ENCODE measurements at places on chromosomes 1 and 21.
A peak's percentile ranks its signal among the peaks of the same experiment; 100 is the strongest.

DNA sequence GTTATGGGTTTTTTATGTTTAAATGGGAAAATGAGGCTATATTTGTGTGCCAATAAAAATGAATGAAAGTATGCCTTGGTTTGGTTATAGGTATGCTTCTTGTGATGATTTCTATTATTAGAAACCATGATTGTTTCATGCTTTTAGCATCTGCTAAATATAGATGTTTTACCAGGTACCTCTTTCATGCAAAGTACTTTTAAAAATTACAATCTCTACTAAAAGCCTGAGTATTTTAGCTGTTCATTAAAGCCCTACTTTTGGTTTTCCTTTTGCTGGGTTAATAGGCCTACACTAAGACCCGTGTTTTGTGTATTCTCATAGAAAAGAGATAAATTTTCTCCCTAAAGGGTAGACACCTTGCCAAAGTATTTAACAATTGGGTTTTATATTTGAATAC lies 32.0 kb downstream of the MTF2 start:
- DNase-seq, result no peak

DNA sequence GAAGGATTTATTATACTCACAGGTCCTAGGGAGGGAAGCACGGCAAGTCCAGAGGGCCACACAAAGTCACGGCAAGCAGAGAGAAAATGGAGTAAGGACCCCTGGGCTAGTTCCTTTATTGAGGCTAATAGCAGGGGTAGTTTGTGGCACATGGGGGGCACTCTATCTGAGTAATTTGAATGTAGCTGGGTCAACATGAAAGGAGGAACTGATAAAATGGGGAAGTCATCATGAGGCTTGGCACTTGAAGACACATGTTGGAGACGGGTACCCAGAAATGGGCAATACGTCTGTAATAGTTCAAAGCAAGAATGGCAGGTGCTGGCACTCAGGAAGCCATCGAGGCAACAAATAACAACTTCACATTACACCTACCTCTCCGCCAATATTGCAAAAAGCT lies 1136.4 kb downstream of the MRPL39 start:
- no peak for DNase-seq

GRCh38 chr1:11295905-11296304 lies 22.9 kb downstream of the UBIAD1 start:
- DNase-seq, result no peak

- DNase-seq, result no peak
These were observed 11.4 kb downstream of the RPE65 start for GRCh38 chr1:68438310-68438709.

DNA sequence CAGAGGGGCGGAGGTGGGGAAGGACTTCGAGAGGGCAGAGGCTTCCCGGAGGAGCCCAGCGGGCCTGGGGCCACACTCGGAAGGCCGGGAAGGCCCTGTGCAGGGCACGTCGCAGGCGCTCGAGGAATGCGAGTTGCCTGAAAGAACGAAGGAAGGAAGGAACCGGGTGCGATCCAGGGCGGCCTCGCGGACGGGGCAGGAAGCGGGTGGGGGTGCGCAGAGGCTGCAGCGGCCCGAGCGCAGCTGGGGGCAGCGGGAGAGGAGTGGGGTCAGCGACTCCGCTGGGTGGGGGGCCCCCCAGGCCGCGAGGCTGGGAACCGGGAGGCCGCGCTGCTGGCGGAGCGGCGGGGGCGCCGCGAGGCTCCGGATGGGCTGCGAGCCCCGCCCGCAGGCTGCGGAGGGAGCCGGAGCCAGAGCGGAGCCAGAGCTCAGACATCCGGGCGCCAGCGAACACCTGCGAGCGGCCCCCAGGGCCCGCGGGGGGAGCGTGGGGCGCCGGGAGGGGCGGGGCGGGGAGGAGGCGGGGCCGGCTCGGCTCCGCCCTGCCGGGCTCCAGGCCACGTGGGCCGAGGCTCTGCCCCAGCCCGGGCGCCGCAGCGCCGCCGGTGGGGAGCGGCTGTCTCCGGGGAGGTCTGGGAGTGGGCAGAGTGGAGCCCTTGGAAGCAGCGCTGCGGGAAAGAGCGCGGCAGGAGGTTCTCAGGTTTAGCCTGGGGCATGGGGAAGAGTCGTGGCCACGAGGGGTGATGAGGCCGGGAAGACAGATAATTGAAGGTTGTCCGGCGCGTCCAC lies 4.6 kb downstream of the ID3 start:
- peak; percentile 82 for DNase-seq

DNA sequence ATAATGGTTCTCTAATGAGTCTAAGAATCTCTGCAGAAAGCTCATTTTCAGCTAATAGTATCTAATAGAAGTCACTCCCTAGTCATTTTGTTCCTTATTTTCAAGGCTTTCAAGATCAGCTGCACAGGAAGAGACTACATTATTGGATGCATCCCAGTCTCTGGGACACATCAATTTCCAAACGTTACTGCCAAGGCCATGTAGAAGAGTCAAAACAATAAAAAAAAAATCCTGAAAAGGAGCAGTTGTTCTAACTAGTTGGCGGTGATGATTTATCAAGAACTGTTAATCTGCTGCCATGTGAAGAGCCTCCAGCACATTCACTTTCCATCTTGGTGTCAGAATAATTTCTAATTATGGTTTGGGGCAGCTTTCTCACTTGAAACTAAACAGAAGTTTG lies 5.7 kb downstream of the DDAH1 start:
- DNase-seq, result no peak

GRCh38 chr1:20551945-20552727 lies at the start of gene FAM43B:
FAM43B (plus strand) TSS chr1:20552573; CDS start chr1:20552974, 401 bp downstream.
- DNase-seq, result peak; percentile 50

DNA sequence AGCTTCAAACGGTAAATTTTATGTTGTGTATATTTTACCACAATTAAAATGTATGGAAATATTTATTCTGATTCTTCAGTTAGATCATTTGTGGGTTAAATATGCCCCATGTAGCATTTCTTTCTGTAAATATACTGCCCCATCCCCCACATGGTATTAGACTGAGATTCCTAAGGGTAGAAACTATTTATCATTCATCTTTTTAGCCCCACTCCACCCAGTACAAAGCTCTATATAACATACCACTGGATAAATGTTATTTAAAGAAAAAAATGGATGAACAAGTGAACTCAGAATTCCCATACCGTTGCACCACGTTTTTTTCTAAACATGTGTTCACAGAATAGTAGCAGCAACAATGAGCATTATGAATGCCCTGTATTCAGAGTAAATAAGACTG lies 234.0 kb upstream of the IRF2BP2 start:
- DNase-seq, result no peak

DNA sequence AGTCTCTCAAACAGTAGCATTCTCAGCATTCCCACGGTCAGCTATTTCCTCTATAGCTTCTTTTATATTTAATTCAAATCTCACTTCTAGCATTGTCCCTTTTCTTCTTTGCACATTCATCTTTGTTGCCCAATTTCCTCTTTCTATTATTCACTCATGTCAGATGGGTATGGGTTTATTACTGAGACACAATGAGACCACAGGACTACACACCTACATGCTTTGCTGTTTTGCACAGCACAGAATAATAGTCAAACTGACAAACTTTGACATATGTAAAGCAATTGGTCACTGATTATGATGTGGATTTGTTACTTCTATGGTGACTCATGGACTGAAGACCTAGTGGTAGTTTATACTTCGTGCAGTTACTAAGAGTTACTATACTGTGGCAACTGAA lies 5.8 kb upstream of the CD1C start:
- no peak for DNase-seq

DNA sequence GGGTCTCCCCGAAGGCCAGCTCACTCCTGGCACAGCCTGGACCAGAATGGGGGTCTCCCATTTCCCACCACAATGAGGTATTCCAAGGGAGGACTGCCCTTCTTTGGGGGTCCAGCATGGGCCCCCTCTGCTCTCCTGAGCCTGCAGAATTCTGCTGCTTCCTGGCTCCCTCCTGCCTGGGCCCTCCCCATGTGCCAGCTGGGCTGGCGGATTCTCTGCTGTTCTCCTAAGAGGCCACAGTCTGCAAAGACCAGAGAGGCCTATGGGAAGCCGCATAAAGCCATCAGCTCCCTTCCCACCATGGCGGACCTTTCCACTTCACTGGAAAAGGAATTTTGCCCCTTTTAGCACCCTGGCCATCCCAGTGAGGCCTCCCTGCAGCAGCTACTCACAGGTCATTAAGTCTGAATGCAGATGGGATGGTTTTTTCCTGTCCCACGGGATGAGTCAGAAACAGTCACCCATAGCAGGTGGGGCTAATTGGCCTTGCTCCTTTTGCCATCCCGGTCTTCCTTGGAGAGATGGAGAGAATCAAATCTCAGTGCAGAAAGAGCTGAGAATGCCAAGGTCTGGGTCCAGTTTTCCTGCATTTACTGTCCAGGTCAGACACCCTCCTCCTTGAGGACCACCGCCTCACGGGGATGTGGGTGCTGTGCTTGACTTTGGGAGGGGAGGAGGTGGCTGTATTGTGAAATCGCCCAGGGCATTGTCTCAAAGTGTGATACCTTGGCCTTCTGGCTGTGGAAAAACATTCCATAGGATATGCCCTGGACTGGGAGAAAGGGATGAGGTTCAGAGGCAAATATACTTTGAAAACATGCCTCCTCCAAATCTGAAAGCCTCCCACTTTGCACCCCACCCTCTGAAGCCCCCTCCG lies 23.2 kb downstream of the MYBPH start:
- DNase-seq, result no peak

- DNase-seq, result no peak
These were observed 12.8 kb upstream of the GALNT2 start for GRCh38 chr1:230054092-230054749.

DNA sequence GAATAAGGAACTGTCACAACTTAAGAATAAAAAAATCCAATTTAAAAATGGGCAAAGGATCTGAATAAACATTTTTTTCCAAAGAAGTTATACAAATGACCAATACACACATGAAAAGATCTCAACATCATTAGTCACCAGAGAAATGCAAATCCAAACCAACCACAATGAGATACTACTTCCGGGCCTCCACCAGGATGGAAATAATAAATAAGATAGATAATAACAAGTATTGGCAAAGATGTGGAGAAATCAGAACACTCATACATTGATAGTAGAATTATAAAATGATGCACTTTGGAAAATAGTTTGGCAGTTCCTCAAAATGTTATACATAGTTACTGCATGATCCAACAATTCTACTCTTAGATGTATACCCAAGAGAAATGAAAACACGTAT lies 18.7 kb downstream of the ZSWIM5 start:
- no peak for DNase-seq

DNA sequence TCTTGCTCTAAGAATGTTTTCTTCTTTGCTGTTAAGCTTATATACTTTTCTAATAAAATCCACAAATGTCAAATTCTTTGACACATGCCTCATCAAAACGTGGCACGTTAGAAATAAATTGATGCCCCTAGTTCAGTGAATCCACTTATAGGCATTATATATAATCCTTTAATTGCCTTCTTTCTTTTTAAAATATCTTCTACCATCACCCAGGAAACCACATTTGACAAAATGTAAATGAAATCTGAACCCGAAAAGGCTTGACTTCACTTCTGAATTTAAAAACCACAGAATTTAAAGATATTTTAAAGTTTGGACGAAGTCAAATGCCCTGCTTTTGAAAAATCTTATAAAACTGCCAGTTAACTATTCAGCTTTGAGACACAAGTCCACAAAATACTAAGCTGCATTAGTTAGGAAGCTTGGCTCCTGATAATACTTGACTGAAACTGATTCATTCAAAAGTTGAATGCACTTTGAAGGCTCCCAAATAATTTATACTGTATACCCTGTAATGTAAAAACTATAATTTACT lies 22.4 kb upstream of the KIFAP3 start:
- DNase-seq, result no peak

DNA sequence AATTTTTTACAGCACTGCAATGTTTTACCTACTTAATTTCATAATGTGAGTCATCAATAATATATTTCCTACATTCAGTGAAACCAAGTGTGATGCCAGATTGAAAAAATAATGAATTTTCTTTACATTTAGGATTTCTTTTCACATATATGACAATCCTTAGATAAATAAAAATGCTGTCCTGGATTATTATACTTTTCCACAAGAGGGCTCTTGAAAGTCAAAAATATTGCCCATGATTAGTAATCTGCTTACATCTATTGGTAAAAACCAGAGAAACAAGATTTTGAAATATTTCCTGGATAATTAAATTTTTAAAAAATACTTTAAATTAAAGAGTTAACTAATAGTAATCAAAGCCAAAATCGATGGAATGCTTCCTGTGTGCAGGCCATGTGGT lies 86.8 kb upstream of the PLPPR4 start:
- DNase-seq, result no peak

- DNase-seq, result no peak
These were observed 14.8 kb upstream of the ZNF669 start for GRCh38 chr1:247118946-247119446.

DNA sequence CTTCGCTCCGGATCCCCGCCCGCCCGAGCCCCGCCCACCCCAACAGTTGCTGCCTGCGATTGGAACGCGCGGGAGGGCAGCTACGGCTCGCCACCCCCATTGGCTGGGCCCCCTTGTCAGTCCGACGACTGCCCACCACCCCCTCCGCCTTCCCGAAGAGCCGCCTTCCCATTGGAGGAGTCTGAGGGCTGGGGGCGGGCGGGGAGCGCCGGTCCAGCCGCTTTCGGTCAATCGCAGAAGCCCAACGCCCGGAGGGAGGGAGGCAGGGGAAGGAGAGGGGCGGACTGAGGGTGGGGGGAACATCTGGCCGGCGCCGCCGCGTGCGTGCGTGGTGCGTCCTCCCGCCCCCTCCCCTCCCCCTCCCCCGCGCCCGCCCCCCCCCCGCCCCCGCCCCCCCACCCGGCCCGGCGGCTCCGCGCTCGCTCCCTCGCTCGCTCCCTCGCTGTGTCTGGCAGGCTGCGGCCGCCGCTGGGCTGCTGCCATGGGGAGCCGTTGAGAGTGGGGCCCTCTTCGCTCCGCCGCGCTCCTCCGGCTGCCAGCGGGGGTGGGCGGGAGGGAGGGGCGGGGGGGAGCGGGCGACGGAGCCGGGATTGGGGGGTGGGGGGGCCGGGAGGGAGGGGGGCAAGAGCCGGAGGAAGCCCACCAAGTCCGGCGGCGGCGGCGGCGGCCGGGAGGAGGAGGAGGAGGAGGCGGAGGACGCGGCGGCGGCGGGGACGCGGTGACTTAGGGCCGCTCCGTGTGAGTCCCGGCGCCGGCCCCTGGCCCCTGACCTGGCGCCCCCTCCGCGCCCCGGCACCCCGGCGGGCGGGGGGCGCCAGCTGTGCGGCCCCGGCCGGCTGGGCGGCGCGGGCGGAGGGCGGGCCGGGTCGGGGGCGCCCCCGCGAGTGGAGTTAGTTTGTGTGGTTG lies 2.6 kb upstream of the ZBTB18 start:
- DNase-seq, result peak; percentile 82

All from GM12891 (cell line).